ENCODE measurements at places on chromosomes 5 and 9.
A peak's percentile ranks its signal among the peaks of the same experiment; 100 is the strongest.

- DNase-seq: no peak
These were observed 52.9 kb downstream of the RASGEF1C start for GRCh38 chr5:180156141-180156540.

DNA sequence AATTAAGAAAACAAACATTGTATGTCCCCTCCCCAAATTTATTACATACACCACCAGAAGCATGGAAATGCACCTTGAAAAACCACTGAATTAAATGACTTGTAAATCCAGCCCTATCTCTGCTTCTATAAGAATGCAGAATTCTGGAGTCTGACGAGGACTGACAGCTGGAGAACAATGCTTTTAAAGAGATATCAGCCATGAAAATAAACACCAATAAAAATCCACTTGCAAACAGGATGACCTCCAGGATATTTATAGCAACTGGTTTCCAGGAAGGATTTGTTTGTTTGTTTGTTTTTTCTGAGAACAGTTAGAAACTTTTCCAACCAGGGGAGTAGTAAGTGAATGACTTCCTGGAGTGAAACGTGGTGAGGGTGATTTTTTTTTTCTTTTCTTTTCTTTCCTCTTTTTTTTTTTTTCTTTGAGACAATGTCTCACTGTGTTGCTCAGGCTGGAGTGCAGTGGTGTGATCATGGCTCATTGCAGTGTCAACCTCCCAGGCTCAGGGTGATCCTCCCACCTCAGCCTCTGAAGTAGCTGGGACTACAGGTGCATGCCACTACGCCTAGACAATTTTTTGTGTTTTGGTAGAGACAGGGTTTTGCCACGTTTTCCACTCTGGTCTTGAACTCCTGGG is 38.7 kb upstream of the SLC36A1 start:
- no peak for DNase-seq

DNA sequence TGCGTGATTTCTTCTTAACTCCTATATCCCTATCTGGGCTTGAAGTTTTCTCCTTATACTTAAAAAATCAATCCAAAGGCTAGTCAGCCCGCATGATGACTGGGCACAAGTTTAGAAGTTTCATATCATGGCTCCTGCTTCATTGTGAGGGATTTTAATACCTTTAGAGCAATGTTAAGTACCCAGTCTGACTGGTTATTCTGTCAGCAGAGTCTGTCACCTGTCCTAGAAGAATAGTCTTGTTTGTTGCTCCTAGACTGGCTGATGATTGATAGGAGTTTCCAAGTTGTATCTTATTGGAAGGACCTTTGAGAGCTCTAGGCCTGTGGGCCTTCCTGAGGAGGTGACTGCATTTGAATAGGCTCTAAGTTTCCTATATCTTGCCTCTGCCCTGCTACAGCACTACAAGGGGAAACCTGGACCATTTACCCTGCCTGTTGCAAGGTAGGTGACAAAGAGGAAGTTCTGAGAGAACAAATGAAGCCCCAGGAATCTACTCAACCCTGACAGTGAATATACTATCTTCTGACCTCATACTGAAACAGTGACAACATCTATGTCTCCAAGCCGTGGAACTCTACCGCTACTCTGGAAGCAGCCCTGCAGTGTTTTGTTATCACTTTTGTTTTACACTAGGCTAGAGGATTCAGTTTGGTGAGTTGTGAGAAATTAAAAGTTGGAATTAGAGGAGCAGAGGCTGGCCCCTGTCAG is 66.5 kb downstream of the F2RL2 start:
- peak; percentile 59 for DNase-seq

DNA sequence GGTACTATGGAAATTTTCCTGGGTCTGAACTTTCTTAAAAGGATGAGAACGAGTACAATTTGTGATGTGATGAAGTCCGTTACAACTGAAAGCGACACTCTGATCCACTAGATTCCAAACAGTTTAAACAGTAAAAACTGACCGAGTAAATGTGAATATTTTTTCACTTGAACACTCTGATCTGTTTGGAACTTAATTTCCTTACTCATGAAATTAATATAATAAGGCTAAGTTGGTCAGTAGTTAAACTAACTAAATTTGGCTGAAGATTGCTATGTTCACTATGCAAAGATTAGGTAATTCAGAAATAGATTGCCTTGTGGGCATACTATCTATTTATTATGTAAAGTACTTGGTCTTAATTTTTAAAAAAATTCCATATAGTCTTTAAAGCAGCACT is at the start of gene C9orf57:
Gene C9orf57, minus strand, starts transcription at position 101 of the 400 bp plus-strand sequence. CDS start 1,282 bp downstream, outside the sequence.
- DNase-seq: no peak

DNA sequence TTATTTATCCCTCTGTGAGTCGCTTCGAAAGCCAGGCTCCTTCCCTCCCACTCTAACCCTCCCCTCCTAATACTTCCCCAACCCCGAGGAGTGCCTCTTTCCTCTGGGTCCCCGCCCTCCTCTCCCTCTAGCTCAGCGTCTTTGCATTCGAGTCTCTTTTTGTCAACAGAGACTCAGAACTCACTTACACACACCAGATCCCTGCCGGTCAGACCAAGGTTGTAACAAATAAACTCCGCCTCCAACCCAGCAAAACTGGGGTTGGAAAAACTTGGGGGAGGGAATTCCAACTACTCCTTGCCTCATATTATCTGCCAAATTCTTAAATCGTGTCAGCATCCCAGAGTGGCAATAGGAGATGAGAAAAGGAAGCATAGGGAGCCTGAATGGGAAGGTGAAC is at the start of gene HTR1A:
Gene HTR1A, minus strand, starts transcription at position 167 of the 400 bp plus-strand sequence. CDS start 726 bp downstream, outside the sequence.
- DNase-seq: no peak

- DNase-seq: no peak
These were observed 11.7 kb downstream of the MED7 start for GRCh38 chr5:157130925-157131324.

GRCh38 chr5:95846554-95847260 is 24.2 kb upstream of the GLRX start:
- peak; percentile 81 for DNase-seq

DNA sequence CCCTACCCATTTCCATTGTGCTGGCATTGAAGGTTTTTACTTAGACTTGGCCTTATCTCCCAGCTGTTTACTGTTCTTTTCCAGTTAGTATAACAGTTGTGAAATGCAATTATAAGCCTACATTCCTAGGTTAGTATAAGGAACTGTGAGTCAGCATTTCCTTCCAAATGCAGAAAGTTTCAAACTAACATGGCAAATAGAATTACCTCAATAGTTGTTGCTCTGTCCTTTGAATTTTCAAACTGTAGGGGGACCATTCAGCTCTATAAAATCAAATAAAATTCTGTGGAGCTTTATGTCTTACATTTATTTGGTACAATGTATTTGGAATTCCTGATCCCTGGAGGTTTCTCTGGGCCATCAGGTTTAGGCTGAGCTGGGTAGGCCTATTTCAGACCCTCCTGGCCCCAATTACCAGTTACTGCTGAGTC is 47.2 kb downstream of the ARHGEF28 start:
- DNase-seq: no peak

DNA sequence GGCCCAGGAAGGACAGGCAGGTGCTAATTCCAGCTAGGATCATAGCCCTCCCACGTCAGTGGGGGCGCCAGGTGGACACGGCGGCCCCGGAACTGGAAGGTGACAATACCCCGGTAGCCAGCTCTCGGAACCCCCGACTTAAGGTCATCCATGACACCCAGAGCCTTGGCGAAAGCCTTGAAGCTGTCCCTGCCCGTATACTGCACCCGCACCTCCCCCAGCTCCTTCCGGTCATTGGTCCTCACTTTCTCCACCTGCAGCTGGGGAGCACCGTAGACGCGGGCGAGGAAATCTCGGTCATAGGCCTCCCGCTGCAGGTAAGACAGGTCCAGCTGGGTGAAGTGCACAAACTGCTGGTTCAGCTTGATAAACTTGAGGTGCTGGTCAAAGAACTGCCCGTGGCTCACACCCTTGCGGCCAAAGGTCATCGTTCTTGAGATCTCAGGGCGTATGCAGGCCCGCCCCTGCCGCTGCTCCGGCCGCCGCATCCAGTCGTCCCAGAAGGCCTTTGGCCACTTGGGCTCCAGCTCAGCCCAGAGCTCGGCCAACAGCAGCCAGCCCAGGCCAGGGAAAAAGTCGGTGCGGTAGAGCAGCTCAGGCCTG is 10.9 kb downstream of the MGAT1 start:
- DNase-seq: no peak

GRCh38 chr5:132058646-132059042 is 1.8 kb upstream of the IL3 start:
- DNase-seq: no peak
